ENCODE measurements at places on chromosomes 4 and X.
A peak's percentile ranks its signal among the peaks of the same experiment; 100 is the strongest.

GRCh38 chr4:25020236-25020635 is 10.5 kb downstream of the LGI2 start:
- DNase-seq: no peak

- DNase-seq: no peak
These were observed 7.3 kb downstream of the TRIM75 start for GRCh38 chr4:165060938-165061337.

GRCh38 chrX:115583496-115584004 is 22.6 kb downstream of the PLS3 start:
- no peak for DNase-seq

DNA sequence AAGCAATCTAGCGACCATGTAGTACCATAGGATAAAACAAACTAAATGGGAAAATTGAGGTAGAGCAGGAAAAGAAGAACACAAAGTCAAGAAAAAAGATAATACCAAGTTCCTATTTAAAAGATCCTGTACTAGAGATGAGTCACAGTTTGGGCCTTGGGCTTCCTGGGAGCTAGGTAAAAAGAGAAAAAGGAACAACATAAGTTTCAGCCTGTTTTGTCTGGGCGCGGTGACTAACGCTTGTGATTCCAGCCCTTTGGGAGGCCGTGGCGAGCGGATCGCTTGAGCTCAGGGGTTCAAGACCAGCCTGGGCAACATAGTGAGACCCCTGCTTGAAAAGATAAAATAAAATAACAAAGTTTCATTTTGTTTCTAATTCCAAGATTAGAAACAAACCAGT is 14.0 kb upstream of the TMEM156 start:
- DNase-seq: no peak

GRCh38 chr4:70533791-70534190 is 15.4 kb downstream of the AMTN start:
- DNase-seq: no peak

- DNase-seq: no peak
These were observed 31.0 kb downstream of the NSG1 start for GRCh38 chr4:4417886-4418285.

GRCh38 chrX:41381685-41382084 is 47.7 kb downstream of the DDX3X start:
- peak; percentile 4 for DNase-seq

GRCh38 chr4:154044108-154044531 is 255.2 kb upstream of the SFRP2 start:
- DNase-seq: no peak

DNA sequence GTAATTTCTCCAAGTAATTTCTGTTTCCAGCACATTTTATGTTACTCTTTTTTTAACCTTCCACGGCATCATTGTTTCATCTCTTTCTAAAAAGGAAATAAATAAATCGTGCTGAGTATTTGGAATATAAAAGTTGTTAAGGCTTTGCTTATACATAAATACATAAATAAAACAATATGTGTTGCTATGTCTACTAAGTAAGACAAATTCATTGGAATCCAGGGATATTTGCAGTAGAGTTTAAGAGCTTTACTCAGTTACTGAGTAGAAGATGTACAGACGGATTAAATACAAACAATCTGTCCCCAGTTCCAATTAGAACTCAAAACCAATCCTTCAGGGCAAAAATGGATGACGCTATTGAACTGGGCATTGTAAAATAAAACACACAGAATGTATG is 1.4 kb downstream of the ARHGAP24 start:
- DNase-seq: no peak

DNA sequence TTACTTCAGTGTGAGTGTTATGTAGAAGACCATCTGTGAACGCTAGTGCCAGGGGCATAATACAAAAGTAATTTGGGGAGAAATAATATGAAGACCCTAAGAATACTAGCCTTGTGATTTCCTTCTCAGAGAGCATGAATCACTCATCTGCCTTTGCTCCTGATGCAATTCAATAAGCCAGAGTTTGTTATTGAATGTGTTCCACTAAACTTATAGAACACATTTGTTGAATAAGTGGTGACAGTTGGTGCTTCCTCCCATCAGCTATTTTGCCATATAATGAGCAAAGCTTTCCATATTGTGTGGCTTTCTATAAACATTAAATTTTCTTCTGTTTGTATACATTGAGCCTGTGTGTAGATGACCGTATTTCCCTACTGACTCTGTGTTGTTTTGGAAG is 136.4 kb upstream of the QRFPR start:
- DNase-seq: no peak

DNA sequence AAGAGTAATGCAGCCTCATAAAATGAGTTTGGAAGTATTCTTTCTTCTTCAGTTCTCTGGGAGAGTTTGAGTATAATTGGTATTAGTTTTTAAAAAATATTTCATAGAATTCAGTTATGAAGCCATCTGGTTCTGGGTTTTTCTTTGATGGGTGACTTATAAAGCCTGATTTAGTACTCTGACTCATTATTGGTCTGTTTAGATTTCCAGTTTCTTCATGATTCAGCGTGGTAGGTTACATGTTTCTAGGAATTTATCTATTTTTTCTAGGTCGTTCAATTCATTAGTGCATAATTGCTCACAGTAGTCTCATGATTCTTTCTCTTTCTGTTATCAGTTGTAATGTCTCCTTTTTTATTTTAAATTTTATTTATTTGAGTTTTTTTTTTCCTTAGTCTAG is 111.2 kb downstream of the CEP44 start:
- DNase-seq: peak; percentile 24

GRCh38 chrX:20487227-20487626 is 220.5 kb upstream of the RPS6KA3 start:
- no peak for DNase-seq

GRCh38 chrX:103012945-103013344 is 51.0 kb downstream of the BEX1 start:
- DNase-seq: no peak

DNA sequence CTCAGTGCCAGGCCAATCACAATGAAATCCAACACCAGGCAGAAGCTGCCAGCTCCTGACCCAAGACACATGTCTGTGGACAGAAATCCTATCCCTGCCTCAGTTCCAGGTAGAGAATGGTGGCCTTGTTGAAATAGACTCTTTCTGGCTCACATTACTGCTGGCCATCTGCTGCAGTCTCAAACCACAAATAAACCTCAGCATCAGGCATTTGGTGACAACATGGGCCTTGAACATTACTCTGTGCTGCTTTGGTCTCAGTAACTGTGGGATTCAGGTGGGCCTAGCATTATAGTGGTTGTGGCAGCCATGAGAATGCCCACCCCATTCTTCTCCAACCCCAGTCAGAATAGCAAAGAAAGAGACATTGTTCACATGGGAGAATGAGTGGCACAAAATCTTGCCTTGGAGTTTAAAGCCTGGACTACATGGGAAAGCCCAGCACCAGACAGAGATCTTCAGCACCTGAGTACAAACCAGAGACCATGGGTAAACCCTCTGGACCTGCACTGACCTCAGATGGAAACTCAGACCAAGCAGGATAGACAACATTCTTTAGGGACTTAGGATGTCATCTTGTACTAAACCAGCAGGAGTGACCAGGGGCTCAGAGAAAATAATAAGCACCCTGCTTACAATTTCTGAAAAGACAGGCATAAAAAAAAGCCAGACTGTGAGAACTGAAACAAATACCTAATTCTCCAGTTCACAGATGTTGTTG is 50.4 kb upstream of the TRAM1L1 start:
- DNase-seq: no peak

GRCh38 chr4:47929682-47930201 is 15.4 kb upstream of the NFXL1 start:
- no peak for DNase-seq

DNA sequence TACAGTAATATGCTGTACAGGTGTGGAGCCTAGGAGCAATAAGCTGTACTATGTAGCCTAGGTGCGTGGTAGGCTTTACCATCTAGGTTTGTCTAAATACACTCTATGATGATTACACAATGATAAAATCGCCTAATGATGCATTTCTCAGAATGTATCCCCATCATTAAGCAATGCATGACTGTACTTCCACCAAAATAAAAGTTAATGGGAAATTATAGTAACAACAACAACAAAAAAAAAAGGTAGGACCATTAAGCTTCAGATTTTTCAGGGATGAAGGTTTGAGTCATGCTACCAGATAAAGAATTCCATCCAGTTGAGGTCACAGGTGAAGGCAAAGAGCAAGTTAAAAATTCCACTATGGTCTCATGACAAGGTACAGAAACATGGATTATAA is 68.2 kb downstream of the MAGEA10 start:
- no peak for DNase-seq

DNA sequence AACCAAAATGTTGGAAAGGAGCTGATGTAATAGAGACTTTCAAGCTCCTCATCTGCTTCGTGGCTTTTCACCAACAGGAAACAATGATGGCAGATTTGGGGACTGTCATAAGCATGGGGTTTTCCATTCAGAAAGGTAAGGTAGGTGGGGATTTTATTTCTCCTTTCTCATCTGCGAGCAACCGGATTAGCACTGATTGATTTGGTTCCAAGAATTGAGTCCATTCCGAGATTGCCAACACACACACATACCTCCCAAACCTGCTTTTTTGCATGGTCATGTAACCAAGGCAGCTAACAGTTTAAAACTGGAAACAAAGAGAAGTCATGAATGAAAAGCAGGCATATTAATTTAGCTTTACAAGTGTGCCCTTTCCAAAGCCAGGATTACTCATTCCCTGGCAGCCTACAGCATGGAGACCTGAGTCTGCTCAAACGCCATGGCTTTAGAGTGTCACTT is 63.0 kb upstream of the LNX1 start:
- DNase-seq: peak; percentile 70

GRCh38 chrX:108138814-108139702 is 47.5 kb downstream of the ATG4A start:
- no peak for DNase-seq

DNA sequence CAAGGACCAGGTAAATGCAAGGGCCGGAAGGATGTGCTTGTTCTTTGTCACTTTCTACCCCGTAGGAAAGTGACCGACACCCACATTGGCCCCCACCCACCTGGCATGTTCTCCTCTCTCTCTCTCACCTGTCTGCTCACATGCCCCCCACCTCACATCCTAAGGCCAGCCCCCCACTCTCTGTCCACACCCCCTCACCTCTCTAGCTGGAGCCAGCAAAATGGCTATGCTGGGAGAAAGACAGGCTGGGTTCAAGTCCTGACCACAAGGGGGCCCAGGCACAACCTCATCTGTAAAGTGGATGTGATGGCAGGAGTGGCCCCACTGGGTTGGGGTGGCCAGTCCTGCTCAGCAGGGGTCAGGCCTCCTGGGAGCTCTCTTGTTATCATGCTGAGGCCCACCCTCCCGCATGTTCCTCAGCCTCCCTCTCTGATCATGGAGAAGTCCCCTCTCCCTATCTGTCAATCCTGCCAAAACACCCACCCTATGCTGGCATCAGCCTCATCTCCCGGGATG is 1.7 kb upstream of the PPP2R2C start:
- DNase-seq: no peak

DNA sequence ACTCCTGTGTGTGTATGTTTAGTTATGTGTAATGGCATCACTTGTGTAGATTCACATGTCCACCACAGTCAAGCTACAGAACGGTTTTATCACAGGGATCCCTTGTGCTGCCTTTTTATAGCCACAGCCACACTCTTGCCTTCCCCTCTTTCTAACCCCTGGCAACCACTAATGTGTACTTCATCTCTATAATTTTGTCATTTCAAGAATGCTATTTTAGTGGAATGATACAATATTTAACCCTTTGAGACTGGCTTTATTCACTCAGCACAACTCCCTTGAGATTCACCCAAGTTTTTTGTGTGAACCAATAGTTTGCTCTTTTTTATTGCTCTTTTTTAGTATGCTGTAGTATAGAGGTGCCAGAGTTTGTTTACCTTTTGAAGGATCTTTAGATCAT is 112.1 kb downstream of the CDKL5 start:
- DNase-seq: no peak

DNA sequence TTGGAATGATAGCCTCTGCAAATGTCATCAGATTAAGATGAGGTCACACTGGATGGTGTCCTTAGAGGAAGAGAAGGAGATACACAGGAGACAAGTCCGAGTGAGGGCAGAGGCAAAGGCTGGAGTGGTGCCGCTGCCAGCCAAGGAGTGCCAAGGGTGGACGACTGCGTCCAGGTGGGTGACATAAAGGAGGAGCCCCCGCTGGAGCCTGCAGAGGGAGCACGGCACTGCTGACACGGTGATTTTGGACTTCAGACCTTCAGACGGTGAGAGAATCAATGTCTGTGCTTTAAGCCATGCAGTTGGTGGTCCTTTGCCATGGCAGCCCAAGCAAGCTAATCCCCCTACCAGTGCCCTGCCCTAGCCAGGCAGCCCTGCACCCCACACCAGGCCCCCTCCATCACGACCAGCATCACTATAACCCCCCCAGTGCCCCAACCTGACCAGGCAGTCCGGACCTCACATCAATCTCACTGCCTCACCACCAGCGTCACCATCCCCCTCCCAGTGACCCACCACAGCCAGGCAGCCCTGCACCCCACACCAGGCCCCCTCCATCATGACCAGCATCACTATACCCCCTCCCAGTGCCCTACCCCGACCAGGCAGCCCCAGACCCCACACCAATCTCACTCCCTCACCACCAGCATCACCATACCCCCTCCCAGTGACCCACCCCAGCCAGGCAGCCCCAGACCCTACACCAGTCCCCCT is 130.0 kb downstream of the HMX1 start:
- no peak for DNase-seq

DNA sequence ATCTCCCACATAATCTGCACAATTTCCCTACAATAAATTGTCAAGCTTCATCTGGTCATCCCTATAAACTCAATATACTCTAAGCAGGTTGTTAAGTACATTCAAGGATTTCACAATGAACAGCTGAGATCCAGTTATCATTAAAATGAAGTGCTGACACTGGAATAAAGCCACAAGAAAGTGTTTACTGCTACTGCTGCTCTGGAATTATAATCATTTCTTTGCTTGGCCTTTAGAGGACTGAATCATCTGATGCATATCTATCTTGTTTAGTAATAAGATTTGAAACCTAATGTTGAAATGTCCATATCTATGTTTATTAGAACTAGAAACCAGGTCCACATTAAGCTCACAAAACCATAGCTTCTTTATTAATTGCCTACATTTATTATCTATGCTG is 338.6 kb upstream of the ZFP42 start:
- DNase-seq: no peak

All from astrocyte of the cerebellum (primary cell).